Activated naive CD4-positive, alpha-beta T cell treated with anti-CD3 and anti-CD28 coated beads, Interleukin-2, amount 50 U/mL, for 72 hours (primary cell): ENCODE measurements at places on chromosomes 2 and 18. TPM values are rescaled to one million over a fixed set of nuclear protein-coding genes. Genes with fewer than 3 reads are reported as not detected.

The CABYR gene
- total RNA-seq: 0.84 TPM

The GMPPA gene
- 34.1 TPM for total RNA-seq

The CAPG gene
- 39.8 TPM for total RNA-seq

The IFIH1 gene
- 39.1 TPM for total RNA-seq

The RGPD3 gene
- total RNA-seq: not detected

The DNAH7 gene
- total RNA-seq: 0.05 TPM

The SPHKAP gene
- total RNA-seq: not detected

The DYNAP gene
- not detected for total RNA-seq
